Stimulated activated CD8-positive, alpha-beta memory T cell treated with anti-CD3 and anti-CD28 coated beads, Interleukin-7, amount 100 ng/mL, for 1 hour (primary cell): ENCODE measurements at places on chromosomes 2 and 18.

DNA sequence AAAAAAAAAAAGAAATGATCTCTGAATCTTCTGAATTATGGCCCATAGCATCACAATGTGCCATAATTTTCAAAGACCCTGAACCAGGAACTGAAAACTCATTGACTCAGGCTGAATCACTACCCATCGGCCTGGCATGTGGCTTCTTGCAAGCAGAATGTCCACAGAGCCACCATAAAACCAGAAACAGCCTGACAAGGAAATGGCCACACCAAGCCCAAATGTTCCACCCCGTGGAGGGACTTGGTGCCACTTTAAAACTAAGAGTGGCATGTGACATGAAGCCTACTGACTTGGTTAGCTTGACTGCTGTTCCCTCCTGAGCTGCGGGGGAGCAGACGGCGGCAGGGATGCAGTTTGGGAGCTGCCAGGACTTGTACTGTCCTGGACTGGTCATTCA is 71.2 kb upstream of the RBM44 start:
- no peak for DNase-seq

DNA sequence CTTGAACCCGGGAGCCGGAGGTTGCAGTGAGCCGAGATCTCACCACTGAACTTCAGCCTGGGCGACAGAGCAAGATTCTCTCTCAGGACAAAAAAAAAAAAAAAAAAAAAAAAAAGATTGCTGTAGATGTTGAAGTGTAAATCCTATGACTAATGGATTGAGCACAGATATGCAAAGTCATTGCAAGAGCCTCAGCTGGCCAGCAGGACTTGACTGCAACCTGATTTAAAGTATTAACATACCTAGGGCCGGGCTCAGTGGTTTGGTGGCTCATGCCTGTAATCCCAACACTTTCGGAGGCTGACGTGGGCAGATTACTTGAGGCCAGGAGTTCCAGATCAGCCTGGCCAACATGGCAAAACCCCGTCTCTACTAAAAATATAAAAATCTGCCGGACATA is 103.4 kb upstream of the MSH2 start:
- no peak for DNase-seq

DNA sequence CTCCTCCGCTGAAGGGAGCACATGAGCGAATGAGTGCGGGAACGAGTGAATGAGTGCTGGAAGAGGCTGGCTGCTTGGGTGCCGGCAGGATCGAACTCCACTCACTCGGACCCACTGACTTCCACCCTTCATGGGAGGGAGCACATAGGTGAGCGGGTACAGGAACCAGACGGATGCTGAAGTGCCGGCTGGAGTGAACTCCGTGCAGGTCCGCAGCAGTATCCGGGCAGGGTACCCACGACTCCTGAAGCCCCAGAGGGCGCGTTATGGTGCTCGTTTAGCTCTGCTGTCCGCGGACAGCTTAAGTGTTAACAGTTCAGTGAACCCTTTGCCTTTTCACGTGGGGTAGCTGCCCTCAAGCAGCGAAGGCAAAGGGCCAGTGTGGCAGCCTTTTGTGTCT is 23.2 kb downstream of the RPRM start:
- no peak for DNase-seq

- no peak for DNase-seq
Measured at GRCh38 chr2:17627434-17627833, 86.9 kb downstream of the VSNL1 start.

DNA sequence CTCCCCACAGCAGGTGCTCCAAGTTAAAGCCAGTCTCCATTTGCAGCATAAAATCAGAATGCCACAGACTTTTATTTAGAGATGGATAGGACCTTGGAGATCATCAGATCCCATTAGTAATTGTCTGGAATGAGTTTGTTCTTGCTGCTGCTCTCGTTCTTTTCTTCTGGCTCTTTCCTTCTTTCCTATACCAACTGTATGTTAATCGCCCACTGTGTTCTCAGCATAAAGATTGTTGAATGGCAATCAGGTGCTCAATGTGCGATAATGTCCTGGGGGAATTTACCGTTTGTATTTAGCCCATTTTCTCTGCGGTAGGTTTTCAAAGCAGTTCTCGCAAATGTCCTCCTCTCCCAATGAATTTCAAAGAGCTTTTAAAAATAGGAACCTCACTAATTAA is 3.3 kb downstream of the GPR39 start:
- no peak for DNase-seq

GRCh38 chr2:235608200-235608887 is 114.5 kb downstream of the AGAP1 start:
- no peak for DNase-seq

- DNase-seq: no peak
Measured at GRCh38 chr2:53913721-53914120, 54.0 kb upstream of the GPR75 start.

- no peak for DNase-seq
Measured at GRCh38 chr2:205659922-205660321, 22.4 kb upstream of the NRP2 start.

- no peak for DNase-seq
Measured at GRCh38 chr2:67076239-67076624, 320.9 kb upstream of the ETAA1 start.

- no peak for DNase-seq
Measured at GRCh38 chr2:132811148-132811915, 141.3 kb upstream of the LYPD1 start.

- DNase-seq: no peak
Measured at GRCh38 chr2:54928719-54929118, 121.5 kb downstream of the RTN4 start.

- DNase-seq: no peak
Measured at GRCh38 chr18:24915547-24915946, 436.4 kb downstream of the ZNF521 start.

DNA sequence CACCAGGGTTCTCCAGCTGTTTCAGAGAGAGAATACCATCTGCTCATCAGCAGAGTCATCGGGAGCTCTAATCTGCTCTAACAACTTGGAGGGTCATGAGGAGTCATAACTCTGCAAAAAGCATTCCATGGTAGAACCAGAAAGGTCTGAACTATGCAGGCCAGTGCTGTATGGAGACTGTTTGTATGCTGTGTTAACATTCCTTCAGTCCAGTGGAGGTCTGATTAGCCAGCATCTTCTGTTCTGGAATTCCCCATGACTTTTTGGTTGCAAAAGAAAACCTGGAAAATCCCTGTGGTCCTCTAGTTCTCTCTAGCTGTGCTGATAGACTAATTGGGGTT is 9.4 kb upstream of the ITGB6 start:
- no peak for DNase-seq
